ENCODE measurements at places on chromosomes 13 and 19. TPM values are rescaled to one million over a fixed set of nuclear protein-coding genes. Genes with fewer than 3 reads are reported as not detected.
A peak's percentile ranks its signal among the peaks of the same experiment; 100 is the strongest.

DNA sequence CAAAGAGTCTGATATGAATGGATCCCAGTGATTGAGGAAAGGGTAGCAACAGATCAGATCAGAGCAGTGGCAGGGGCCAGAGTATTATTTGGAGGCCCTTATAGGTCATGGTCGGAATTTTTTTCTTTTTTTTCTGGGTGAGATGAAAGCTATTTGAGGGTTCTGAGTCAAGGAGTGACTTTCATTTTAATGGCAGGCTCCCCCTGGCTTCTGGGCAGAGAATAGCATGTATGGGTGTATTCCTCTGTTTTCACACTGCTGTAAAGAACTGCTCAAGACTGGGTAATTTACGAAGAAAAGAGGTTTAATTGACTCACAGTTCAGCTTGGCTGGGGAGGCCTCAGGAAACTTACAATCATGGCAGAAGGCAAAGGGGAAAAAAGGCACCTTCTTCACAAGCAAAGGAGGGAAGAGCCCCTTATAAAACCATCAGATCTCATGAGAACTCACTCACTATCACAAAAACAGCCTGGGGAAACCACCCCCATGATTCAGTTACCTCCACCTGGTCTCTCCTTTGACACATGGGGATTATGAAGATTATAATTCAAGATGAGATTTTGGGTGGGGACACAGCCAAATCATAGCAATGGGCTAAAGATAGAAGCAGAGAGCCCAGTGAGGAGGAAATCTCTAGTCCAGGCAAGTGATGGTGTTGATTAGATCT, 3.0 kb upstream of the SLC6A16 start:
- no peak for DNase-seq

DNA sequence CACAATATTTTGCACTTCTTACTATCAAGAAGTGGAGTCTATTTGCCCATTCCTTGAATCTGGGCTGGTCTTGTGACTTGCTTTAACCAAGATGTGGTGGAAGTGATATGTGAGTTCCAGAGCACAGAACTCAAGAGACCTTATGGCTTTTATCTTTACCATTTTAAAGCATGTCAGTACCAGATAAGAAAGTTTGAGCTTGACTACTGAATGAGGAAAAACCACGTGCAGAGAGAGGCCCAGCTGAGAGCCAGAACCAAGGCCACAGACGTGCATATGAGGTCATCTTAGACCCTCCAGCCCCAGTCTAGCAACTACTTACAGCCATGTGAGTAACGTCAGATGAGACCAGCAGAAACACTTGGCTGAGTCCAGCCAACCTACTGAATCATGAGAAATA, 6.3 kb upstream of the CDK8 start:
- no peak for DNase-seq

DNA sequence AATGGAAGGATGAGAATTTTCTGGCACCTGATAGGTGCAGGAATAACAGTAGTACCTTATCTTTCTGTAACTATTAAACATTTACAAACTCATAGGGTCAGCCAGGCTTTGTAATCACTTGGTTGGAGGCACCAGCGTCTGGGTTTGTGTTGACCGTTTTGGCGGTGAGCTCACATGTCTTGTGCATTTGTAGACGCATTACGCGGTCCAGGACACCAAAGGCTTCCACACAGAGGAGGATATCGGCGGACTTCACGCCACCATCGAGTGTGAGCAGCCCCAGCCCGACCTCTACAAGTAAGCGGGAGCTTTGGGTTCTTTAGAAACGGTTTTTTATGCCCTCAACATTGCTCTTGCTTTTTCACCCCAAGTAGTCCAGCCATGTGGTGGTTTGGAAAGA, 129.3 kb downstream of the ATP11A start:
- no peak for DNase-seq

- DNase-seq, result no peak
Observed at GRCh38 chr19:39070888-39071287, 13.3 kb upstream of the ACP7 start.

DNA sequence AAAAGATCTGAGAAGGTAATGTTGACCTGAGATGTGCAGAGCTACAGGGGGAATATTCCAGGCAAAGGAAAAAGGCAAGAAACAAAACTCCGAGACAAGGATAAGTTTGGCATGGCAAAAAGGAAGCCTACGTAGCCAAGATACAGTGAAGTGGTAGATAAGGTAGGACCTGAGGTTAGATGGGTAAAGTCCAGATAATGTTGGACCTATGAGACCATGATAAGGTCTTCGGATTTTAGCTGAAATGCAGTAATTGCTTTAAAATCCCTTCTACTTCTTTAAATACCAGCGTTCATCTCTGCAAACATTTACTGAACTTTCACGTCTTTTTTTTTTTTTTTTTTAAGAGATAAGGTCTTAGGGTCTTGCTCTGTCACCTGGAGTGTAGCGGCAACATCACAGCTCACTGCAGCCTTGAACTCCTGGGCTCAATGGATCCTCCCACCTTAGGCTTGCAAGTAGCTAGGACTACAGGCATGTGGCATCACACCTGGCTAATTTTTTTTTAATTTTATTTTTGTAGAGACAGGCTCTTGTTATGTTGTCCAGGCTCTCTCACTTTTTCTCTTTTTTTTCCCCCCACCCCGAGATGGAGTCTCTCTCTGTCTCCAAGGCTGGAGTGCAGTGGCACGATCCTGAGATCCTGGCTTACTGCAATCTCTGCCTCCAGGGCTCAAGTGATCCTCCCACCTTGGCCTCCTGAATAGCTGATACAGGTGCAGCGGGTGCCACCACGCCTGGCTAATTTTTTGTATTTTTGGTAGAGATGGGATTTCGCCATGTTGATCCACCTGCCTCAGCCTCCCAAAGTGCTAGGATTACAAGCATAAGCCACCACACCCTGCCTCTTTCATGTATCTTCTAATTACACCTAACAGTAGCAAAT, 4.2 kb upstream of the WBP4 start:
- DNase-seq, result no peak

- no peak for DNase-seq
Observed at GRCh38 chr19:11426656-11427055, 7.5 kb upstream of the RGL3 start.

GRCh38 chr13:51717786-51718398, 86.1 kb downstream of the DHRS12 start:
- DNase-seq, result no peak

DNA sequence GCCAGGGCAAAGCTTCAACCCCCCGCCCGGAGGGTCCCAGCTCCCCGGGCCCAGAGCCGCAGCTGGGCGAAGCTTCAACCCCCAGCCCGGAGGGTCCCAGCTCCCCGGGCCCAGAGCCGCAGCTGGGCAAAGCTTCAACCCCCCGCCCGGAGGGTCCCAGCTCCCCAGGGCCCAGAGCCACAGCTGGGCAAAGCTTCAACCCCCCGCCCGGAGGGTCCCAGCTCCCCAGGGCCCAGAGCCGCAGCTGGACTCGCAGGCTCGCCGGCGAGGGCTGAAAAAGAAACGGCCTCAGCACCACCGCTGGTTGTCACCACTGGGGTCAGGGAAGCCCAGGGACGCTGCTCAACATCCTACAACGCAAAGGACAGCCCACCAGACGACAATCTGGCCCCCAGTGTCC, 5.2 kb downstream of the REXO1 start:
- no peak for DNase-seq

- no peak for DNase-seq
Observed at GRCh38 chr19:1168572-1169410, 5.3 kb downstream of the SBNO2 start.

DNA sequence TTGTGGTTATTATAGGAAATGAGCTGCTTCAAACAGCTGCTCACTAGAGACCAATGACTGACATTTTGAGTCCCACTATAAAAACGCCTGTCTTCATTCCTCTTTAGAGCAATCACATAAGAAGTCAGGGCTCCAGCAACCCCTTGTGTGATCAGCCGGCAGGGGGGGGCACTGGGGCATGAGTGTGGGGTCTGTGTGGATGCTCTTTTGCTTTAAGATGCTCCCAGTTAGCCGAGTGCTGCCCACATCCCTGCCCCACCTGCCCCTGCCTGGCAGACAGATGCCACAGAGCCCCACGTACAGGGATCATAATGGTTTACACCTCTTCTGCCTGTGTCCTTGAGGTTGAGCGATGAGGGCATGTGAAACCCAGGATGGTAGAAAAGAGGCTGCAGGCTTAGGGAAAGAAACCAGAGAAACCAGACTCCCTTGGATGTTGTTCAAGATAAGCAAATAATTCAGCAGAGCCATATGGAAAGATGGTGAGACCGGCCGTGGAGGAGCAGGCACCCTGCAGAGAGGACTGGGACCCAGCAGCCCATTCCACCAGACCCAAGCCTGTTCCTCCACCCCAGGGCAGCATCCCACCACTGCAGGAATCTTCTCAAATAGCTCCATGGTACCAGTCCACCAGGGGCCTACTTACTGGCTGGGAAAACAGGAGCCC, 55.4 kb downstream of the CHST8 start:
- DNase-seq, result no peak

DNA sequence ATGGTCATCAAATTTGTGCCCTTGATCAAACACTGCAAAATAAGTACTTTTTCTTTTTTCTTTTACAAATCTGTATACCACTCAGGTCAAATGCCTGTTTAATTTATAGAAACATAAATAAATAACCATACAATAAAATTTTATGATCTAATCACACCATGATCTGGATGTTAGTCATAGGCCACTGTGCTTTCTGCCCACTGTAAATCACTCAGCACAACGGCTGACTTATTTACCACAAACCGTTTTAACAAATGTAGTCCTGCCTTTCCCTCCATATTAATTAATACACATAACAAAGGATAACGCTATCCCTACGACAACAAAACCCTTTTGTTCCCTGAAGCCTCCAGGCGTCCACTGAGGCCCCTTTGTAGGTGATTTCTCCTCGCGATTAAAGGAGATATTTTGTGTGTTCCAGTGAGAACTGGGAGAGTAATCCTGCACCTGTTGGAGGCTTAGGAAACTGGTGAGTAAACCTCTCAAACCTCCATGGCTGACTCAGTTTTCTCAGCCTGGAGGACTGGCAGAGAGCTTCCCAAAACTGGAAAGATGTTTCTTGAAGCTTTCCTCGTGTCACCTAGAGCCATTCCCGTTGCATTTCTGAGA, 477.1 kb upstream of the SGCG start:
- no peak for DNase-seq

- no peak for DNase-seq
Observed at GRCh38 chr13:27263438-27263837, 7.2 kb upstream of the RASL11A start.

DNA sequence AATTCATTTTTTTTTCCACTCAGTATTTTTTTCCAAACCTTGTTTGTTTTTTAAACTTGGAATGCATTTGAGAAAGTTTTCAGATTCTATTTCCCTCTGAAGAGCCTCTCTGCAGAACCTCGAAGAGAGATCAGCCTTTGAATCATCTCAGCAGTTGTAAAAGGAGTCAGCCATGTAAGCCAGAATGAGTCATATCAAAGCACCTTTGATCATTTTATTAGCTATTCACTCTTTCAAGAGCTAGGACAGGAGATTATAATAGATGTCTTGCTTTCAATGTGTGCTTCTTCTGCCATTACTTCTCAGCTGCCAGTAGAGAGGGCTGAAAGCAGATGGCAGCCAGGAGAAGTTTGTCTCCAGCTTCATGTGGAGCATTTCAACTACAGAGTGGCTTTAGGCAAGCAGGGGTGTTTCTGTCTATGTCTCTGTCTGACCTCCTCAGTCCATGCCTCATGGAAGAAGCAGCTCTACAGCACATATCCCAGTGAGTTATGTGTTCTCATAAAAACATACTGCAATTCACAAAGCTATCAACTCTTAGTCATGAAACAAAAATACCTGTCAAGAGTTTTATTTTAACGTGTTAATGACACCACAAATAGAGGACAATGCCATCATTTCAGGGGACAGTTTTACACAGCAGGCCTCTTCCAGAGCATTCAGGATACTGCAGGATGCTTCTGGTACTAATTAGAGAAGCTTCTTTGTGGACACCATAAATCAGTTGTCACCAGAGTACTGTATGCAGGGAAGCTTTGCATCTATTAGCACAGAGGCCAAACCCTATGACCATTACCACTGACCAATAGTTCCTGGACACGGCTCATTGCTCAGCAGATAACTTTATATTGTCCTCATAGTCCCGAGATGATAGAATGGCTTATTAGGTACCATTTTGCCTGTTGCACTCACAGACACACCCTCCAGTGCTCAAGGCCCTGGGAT, 94.3 kb downstream of the NHLRC3 start:
- DNase-seq, result no peak

- no peak for DNase-seq
Observed at GRCh38 chr13:80787604-80788003, 446.7 kb upstream of the SPRY2 start.

- no peak for DNase-seq
Observed at GRCh38 chr19:14072535-14073260, at the start of gene MISP3. MISP3 (plus strand) TSS chr19:14072786; CDS start chr19:14073310, 524 bp downstream.

DNA sequence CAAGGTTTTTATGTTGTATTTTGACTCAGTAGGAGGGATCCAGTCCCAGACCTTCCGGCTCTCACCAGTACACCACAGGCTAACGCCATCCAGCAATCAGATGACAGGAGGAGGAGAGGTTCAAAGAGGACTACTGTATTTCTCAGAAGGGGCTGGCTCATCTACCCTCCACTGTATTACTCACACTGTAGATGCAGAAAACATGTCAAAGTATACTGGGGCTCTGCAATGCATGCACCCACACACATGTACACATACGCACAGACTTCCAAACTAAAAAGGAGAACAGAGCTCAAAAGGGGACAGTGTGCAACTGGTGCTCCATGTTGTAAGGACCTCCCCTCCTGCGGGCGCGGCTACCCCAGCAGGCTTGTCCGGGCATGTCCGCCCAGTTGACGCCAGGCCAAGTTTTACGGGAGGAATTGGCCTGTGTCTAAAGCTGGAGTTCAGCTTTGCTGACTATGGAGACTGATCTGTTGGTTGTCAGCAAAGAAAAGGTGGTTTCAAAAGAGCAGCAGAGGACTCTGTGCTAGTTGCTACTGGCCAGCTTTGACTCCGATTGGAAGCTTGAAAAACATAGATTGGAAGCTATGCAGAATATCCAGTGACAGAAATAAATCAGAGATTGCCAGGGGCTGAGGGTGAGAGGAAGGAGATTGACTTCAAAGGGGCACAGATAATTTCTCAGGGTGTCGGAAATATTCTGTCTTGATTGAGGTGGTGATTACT, 314.2 kb downstream of the DLEU7 start:
- DNase-seq, result peak; percentile 41

- DNase-seq, result no peak
Observed at GRCh38 chr13:113115363-113116205, 7.0 kb upstream of the F10 start.

The ZNF570 gene
- 10.8 TPM for total RNA-seq

The C3 gene
- 159 TPM for total RNA-seq

Data from dorsolateral prefrontal cortex (tissue), 122 donors.